ENCODE measurements at places on chromosomes 2 and 18. TPM values are rescaled to one million over a fixed set of nuclear protein-coding genes. Genes with fewer than 3 reads are reported as not detected.

DNA sequence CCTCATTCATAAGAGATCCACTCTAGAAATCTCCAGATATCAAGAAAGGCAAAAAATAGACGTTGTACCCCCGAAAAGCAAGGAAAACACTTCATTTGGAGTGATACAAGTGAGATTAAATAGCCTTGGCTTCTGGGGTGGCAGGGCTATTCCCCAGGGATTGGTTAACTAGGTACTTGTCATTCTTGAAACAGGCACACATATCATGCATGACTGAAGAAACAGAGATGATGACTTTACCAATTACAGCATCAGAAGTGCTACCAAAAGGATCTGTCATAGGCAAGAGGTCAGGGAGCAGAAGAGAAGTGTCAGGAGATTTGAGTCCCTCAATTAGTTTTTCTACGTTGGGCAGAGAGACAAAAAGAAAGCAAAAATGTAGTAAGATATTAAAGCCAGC is 45.2 kb upstream of the NFU1 start:
- H3K36me3 ChIP-seq, result peaks cover 58% of the 10 kb centered on the region
- H3K27me3 ChIP-seq, result no peaks in the 10 kb centered on the region
- H3K27ac ChIP-seq, result no peak overlapping the region
- peaks cover 4% of the 10 kb centered on the region for H3K4me1 ChIP-seq
- no peak overlapping the region for H3K4me3 ChIP-seq
- DNase-seq, result no peak

DNA sequence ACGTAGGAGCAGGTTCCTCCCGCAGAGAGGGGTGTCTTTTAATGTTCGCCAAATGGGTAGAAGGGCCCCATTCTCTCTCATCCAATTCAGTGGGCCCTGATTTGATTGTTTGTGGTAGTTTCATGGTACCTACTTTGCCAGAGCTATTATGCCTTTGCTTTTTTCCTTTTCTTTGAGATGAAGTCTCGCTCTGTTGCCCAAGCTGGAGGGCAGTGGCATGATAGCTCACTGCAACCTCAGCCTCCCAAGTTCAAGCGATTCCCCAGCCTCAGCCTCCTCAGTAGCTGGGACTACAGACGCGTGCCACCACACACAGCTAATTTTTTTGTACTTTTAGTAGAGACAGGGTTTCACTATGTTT is 59.7 kb downstream of the DDX1 start:
- no peak overlapping the region for H3K27ac ChIP-seq
- no peak overlapping the region for H3K4me3 ChIP-seq
- no peaks in the 10 kb centered on the region for H3K27me3 ChIP-seq
- no peaks in the 10 kb centered on the region for H3K4me1 ChIP-seq

DNA sequence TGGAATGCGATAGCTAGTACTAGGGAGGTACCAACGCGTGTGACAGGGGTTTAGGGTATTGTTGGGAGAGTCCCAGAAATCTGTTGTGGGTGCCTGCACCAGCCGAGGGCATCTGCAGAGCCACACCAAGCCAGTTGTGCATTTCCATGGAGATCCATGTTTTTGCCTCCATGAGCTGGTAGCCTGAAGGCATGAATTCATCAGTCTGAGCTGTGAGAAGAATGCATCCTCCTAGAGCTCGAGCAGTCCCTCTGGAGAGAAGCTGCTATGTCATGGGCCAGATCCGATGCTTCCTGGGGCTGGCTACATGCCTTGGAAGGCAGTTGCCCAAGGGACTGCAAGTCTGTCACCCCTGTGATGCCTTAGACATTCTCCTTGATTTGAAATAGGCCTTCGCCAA is 57.9 kb downstream of the LIPG start:
- H3K27ac ChIP-seq, result no peak overlapping the region
- DNase-seq, result no peak
- H3K4me1 ChIP-seq, result no peaks in the 10 kb centered on the region
- H3K36me3 ChIP-seq, result no peaks in the 10 kb centered on the region

The ANO7 gene
- total RNA-seq, result 0.53 TPM

- H3K36me3 ChIP-seq, result no peaks in the 10 kb centered on the region
- no peak for DNase-seq
- H3K27me3 ChIP-seq, result no peaks in the 10 kb centered on the region
- no peak overlapping the region for H3K27ac ChIP-seq
- no peak overlapping the region for H3K4me3 ChIP-seq
Observed at GRCh38 chr2:70939839-70940580, 4.3 kb downstream of the ATP6V1B1 start.

DNA sequence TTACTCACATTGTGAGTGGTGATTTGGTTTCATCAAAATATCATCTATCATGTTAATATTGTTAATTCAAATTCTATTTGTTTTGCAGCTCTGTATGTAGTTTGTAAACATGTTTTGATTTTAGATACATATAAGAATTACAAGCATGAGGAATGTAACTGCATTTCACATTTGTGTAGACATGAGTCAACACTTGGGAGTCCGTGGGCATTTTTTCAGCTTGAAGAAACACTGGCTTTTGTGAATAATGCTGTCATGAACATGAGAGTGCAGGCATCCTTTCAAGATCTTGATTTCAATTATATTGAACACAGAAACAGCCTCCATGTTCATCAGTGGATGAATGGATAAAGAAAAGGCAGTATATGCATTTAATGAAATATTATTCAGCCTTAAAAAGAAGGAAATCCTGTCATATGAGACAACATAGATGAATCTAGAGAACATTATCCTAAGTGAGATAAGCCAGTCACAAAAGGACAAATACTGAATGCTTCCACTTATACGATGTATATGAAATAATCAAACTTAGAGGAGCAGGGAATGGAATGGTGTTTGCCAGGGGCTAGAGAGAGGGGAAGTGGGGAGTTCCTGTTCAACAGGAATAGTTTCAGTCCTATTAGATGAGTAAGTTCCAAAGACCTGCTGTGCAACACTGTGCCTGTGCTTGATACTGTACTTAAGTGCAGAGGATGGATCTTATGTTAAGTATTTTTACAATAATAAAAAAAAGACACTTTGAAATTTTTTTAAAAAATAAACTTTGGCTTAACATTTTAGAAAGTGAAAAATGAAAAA is 194.9 kb downstream of the LRATD1 start:
- no peaks in the 10 kb centered on the region for H3K27me3 ChIP-seq
- H3K36me3 ChIP-seq, result no peaks in the 10 kb centered on the region
- H3K4me3 ChIP-seq, result no peak overlapping the region
- DNase-seq, result no peak

DNA sequence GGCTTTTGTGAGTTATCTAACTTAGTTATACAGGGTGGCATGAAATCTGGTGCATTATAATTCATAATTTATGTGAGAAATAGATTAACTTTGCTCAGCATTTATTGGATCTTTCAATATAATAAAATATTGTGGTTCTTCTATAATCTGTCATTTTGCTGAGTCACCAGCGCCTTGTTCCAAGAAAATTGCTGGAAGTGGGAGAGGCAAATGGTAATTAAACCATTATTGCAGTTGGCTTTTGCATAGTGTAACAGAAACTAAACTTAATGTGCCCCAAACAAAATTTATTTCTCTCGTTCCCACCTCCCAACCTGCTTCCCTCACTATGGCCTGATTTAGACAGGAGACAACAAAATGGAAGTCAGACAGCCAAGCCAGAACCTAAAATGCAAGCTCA is 146.3 kb downstream of the GALR1 start:
- no peaks in the 10 kb centered on the region for H3K4me1 ChIP-seq
- no peak for DNase-seq
- H3K27ac ChIP-seq, result no peak overlapping the region
- H3K36me3 ChIP-seq, result no peaks in the 10 kb centered on the region
- H3K4me3 ChIP-seq, result no peak overlapping the region

DNA sequence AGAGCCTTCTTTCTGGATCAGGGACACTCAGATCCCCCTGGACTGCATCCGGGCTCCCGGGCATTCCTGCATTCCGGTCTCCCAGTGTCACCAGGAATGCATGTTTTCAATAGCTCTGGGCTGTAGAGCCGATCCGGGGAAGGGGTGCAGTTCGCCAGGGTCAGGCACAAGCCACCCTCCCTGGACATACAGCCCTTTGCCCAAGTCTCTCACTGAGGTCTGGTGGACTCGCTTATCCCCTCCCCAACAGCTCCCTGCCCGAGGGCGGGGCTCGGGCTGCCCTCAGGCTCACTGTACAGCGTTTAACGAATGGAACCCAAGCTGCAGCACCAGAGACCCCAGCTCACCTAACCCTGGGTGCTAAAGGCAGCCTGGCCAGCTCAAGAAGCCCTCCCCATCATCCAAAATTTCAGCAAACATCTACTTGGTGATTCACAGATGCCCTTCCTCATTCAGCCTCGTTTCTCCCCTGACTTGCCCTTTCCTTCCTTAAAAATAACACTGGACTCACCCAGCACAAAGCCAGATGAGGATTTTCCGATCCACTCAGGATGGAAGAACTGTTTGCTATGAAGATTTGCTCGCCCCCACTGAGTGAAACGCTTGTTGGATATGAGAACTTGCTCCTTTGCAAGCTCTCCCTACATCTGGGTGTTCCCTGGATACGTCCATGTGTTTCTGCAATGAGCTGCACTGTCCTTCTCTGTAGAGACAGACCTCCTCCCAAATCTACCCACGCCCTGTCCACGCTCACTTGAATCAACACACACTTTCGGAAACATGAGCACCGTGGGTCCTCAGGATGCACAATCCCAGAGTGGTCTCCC is 58.1 kb downstream of the PXDN start:
- no peaks in the 10 kb centered on the region for H3K27me3 ChIP-seq
- no peak overlapping the region for H3K4me3 ChIP-seq
- no peaks in the 10 kb centered on the region for H3K36me3 ChIP-seq
- DNase-seq, result no peak
- no peak overlapping the region for H3K27ac ChIP-seq
- no peaks in the 10 kb centered on the region for H3K4me1 ChIP-seq

The SLC9A4 gene
- total RNA-seq, result not detected

DNA sequence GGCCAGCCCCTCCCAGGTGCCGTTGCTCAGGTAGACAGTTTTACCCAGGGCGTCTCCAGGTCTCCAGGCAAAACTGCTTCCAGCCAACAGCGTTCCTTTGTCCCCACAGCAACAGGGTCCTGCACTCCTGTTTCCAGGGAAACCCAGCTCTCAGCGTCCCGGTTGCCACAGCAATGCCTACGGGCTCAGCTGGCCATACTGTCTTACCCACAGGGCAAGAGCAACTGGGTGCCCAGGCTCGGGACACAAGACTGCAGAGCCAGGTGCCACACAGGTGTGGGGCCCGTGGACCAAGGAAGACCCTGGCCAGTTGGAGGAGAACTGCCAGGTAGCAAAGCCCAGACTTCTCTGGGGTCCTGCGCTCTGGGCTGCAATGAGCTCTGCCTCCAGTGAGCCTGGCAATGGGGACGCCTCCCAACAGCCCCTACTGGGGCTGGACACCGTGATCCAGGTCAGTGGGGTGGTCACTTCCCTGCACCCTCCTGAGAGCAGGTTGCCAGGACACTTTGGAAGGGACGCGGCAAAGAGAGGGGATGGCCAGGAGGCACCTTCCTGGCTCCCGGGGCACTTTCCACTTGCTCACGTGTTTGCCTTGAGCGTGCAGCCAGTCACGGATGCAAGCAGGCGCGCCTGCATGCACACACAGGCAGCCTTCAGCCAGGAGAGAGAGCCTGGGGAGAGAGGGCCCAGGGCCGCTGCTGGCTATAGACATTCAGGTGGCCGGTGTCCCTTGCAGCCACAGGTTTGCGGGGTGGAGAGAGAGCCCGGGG is at the start of gene CROCC2:
Gene CROCC2, plus strand, starts transcription at position 196 of the 770 bp plus-strand sequence. Its CDS starts 178 bp downstream, at position 374.
- no peaks in the 10 kb centered on the region for H3K27me3 ChIP-seq
- DNase-seq, result no peak
- H3K4me1 ChIP-seq, result no peaks in the 10 kb centered on the region
- H3K36me3 ChIP-seq, result no peaks in the 10 kb centered on the region
- H3K27ac ChIP-seq, result no peak within 1 kb of the TSS
- H3K4me3 ChIP-seq, result no peak within 1 kb of the TSS

GRCh38 chr2:1613731-1614354 is 130.5 kb downstream of the PXDN start:
- DNase-seq, result no peak
- no peaks in the 10 kb centered on the region for H3K36me3 ChIP-seq
- H3K4me3 ChIP-seq, result no peak overlapping the region
- peaks cover 9% of the 10 kb centered on the region for H3K27me3 ChIP-seq

DNA sequence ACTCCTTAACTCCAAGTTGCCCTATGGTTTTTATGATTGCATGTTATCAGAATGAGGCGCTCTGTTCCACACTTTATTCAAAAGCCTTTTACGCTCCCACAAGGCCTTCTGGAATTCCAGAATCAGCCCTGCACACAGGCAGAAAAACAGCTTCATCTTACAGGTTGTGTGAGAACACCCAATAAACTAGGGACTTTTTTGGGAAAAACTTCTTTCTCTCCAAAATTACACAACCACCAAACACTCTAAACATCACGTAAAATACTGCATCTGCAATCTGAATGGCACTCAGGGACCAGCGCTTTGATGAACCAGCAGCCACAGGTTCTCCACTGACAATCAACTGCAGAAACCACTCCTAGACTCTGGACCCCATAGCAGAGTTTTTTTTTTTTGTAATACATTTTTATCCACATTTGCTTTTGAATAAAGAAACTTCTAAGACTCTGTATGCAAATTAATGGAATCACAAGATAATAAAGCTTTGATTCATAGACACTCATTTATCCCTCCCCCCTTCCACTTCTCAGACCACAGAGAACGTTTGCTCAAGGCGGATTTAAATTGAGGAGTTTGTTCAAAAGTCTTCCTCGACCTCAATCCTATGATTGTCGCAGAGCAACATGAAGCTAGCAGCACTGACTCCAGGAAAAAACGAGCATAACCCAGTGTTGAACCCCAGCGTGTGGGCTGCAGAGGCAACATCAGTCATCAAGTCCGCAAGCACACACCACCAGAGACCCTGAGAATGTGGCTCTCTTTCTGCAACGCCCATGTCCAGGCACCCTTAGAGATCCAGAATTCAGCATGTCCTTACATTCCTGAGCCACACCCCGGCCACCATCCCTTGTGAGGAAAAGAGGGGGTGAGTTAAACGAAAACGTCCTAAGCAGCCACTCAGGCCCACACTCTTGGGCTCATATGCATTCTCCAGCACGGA is 116.5 kb downstream of the MBP start:
- H3K4me1 ChIP-seq, result peaks cover 7% of the 10 kb centered on the region
- no peak overlapping the region for H3K4me3 ChIP-seq
- H3K36me3 ChIP-seq, result peaks cover 70% of the 10 kb centered on the region
- no peak overlapping the region for H3K27ac ChIP-seq

GRCh38 chr18:58698701-58699193 is 27.5 kb downstream of the MALT1 start:
- no peak overlapping the region for H3K4me3 ChIP-seq
- no peaks in the 10 kb centered on the region for H3K27me3 ChIP-seq
- no peak for DNase-seq
- H3K4me1 ChIP-seq, result peaks cover 23% of the 10 kb centered on the region
- H3K27ac ChIP-seq, result no peak overlapping the region

The KCNJ3 gene
- total RNA-seq, result not detected

GRCh38 chr2:101608408-101609310 is 88.8 kb upstream of the MAP4K4 start:
- no peaks in the 10 kb centered on the region for H3K4me1 ChIP-seq
- no peaks in the 10 kb centered on the region for H3K27me3 ChIP-seq
- H3K36me3 ChIP-seq, result no peaks in the 10 kb centered on the region
- DNase-seq, result no peak
- H3K27ac ChIP-seq, result no peak overlapping the region

The MYO5B gene
- 0.50 TPM for total RNA-seq

All from T-cell (primary cell).